Kidney capillary endothelial cell (primary cell): ENCODE measurements at places on chromosomes 2 and 18.

DNA sequence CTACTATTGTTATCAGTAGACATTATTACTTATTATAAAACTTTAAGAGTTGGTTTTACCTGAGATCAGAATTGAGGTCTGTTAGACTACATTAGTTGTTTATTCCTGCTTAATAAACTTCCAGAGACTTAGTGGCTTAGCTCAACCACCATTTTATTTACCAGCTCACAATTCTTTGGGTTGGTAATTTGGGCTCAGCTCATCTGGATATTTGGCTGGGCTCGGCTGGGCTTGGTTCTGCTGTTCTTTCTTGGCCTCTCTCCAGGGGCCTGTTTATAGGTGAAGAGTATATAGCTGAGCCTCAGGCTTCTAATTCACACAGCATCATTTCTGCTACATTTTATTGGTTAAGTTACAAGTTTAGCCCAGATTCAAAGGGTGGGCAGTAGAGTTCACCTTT lies 67.9 kb downstream of the CCDC138 start:
- DNase-seq, result no peak

GRCh38 chr2:3741867-3742602 lies 38.7 kb downstream of the DCDC2C start:
- DNase-seq, result no peak

GRCh38 chr18:43001821-43002220 lies 113.7 kb downstream of the RIT2 start:
- DNase-seq, result no peak

GRCh38 chr2:104474716-104475115 lies 379.2 kb upstream of the POU3F3 start:
- no peak for DNase-seq

GRCh38 chr2:79850912-79851311 lies 338.1 kb downstream of the CTNNA2 start:
- DNase-seq, result no peak

- DNase-seq, result no peak
Measured at GRCh38 chr18:62572456-62572855, 49.6 kb downstream of the ZCCHC2 start.
